Lung (tissue), 17 donors: ENCODE measurements at places on chromosomes 7 and 10. TPM values are rescaled to one million over a fixed set of nuclear protein-coding genes. Genes with fewer than 3 reads are reported as not detected.

Gene EN2
- not detected for total RNA-seq

Gene BAMBI
- total RNA-seq, result 7.8 TPM

DNA sequence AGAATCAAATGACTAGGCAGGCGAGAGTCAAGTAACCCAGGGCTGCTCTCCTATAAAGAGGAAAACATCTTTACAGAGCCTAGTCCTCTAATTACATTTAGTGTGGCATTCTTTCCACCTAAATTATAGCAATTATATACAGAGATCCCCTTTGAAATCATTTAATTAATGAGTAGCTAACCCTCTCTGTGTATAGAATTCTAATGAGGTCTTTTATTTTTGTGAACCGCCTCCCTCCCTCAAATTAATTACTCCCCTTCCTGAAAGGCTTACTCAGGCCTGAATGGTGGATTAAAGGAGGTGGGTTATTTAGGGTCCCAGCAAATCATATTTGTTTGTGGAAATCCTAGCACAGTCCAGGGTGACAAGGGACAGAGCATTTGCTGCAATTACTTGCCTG lies 551.8 kb downstream of the SORCS3 start:
- no peak for DNase-seq

Gene OR2A25
- total RNA-seq, result not detected

GRCh38 chr7:124515106-124515830 lies 250.3 kb downstream of the GPR37 start:
- DNase-seq, result peak; percentile 92

Gene HPSE2
- total RNA-seq, result 3.3 TPM

Gene ATRNL1
- 11.1 TPM for total RNA-seq

GRCh38 chr7:7652798-7653540 lies 12.4 kb downstream of the UMAD1 start:
- DNase-seq, result no peak
